ENCODE measurements at places on chromosomes 5 and 9.

DNA sequence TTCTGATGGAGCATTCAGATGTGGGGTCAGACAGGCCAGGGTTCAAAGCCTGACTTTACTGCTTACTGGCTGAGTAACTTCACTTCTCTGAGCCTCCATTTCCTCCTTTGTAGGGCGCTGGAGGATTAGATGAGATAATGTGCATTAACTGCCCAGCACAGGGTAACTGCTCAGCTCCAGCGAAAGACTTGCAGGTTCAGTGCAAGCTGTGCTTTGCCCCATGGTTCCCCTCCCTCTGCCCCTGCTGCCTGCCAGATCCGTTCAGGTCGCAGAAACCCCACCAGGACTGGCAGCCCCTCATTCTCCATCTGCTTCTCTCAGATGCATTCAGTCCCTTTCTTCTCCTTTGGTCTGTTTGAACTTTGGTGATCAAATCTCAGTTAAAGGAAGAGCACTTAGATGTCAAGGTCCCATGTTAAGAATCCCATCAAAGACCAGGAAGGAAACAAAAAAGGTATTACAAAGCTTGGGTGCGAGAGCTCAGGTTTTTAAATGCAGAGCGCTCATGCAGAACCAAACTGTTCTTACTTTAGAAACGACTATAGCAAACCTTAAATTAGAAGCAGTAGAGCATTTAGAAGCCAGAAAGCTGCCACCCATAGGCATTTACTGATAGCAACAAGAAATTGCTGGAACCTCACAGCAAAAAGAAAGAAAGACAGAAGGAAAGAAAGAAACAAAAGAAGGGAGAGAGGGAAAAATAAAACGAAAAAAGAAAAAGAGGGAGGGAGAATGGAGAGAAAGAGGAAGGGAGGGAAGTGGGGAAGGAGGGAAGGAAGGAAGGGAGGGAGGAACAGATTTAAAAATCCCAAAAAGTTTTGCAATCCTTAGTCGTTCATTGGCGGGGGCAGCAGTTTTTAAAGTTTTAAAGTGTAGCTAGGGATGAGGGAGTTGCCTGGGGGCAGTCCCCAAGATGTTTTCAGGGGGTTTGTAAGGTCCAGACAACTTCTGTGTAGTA is 23.5 kb downstream of the AFAP1L1 start:
- DNase-seq = no peak

DNA sequence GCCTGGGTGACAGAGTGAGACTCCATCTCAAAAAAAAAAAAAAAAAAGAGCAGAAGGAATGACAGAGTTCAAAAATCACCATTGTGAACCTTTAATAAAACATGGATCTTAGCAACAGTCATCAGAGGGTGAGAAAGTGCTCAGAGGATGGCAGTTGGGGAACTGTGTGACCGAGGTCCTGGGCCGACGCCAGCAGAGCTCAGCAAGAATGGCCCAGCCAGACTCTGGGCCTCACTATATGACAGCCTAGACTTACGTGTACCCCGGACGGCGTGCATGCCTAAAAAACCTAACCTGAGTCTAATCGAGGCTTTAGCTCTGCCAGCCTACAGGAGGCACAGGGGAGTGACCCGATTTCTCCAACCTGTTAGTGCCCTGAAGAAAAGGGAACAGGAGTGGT is 64.3 kb downstream of the MVB12B start:
- no peak for DNase-seq

GRCh38 chr5:132873930-132874271 is 433 bp downstream of the LEAP2 start:
- DNase-seq = no peak

- no peak for DNase-seq
Measured at GRCh38 chr5:56601641-56602071, 213.7 kb upstream of the MAP3K1 start.

GRCh38 chr9:21316860-21317259 is 11.7 kb upstream of the IFNA5 start:
- DNase-seq = no peak

- no peak for DNase-seq
Measured at GRCh38 chr5:18010053-18010452, 375.8 kb downstream of the TAF11L14 start.

DNA sequence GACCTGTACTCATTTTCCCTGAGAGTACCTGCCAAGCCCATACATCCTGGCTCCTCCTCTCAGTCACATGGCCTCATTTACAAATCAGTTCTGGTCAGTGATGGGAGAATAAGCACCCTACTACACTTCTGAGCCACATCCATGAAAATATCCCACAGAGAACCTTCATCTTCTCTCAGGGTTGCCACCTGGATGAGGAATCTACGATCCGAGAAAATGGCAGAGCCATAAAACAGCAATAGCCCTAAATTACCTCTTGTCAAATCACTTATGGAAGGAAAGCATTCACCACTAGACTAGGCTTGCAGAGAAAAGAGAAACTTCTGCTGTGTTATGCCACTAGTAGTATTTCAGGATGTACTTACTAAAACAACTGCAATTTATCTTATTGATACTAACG is 324.8 kb downstream of the BNC2 start:
- DNase-seq = no peak

DNA sequence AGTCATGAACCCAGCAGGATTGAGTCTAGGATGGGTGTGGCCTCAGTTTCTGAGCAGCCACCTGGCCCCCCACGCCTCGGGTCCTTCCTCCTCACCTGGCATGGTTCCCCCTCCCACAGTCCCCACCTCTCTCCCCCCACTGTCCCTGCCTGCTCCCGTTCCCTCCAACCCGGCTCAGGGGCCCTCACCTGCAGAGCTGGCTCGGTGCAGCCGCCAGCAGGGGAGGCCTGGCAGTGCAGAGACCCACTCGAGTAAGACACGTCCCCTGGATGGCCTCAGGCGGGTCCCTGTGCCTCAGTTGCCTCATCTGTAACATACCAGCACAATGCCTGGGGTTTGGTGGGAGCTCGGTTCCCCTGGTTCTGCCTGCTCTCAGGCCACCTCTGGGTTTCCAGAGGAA is 66.2 kb downstream of the NEK6 start:
- DNase-seq = no peak

DNA sequence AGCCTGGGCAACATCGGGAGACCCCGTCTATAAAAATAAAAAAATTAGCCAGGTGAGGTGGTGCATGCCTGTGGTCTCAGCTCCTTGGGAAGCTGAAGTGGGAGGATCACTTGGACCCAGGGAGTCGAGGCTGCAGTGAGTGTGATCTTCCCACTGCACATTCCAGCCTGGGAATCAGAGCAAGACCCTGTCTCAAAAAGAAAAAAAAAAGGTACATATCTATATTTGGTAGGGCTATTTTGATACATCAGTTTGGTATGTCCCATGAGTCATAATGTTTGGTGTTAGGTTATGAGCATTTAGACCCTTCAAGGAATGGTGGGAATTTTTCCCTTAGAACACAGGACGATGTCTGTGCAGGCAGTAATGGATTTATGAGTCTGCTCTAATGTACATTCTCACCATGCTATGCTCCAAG is 55.3 kb upstream of the POU4F3 start:
- DNase-seq = peak; percentile 95

- DNase-seq = no peak
Measured at GRCh38 chr9:92798358-92798757, 33.7 kb upstream of the BICD2 start.

DNA sequence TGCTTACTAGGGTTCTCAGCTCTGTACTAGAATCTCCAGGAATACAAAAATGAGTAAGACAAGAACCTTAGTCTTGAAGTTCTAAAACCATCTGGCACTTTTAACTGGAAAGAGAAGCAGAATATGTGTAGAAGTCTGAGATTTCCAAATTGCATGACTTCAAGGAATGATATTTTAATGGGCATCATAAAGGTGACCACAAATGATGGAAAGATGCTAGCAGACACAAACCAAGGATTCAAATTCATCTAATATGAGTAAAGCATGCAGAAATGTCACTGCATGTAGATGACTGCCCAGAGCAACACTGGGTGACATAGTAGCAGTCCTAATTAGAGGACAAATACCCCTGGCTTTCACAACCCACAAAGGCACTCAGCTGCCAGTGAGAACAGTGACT is 117.2 kb downstream of the RPS23 start:
- no peak for DNase-seq

DNA sequence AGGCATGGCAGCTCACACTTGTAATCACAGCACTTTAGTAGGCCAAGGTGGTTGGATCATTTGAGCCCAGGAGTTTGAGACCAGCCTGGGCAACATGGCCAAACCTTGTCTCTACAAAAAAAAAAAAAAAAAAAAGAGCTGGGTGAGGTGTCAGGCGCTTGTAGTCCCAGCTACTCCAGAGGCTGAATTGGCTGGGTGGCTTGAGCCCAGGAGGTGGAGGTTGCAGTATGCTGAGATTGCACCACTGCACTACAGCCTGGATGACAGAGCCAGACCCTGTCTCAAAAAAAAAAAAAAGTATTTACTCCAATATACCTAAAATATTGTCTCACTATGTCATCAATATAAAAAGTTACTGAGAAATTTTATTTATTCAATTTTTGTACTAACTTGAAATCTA is 2.8 kb downstream of the SCAI start:
- DNase-seq = no peak

- peak; percentile 80 for DNase-seq
Measured at GRCh38 chr5:73796164-73797131, 170.5 kb downstream of the ARHGEF28 start.

DNA sequence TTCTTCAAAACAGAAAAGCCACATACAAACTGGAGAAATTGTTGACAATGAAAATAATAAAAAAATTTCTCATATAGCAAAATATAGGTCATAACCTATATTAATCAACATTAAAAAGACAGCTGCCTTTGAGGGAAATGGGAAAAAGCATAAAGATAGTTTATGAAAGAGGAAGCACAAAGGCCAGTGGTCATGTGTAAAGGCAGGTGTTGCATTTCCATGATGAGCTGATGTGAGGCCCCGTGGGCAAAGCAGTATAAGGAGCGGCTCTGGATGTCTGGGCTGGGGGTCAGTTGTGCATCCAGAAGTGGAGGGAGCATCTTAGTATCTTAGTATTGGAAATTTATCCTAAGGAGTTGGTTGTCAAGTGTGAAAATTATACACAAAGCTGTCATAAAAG is 18.3 kb downstream of the NDUFS6 start:
- no peak for DNase-seq

- no peak for DNase-seq
Measured at GRCh38 chr9:78919701-78920100, 622.8 kb downstream of the PSAT1 start.

- no peak for DNase-seq
Measured at GRCh38 chr9:128919402-128920089, 1.2 kb upstream of the PHYHD1 start.

DNA sequence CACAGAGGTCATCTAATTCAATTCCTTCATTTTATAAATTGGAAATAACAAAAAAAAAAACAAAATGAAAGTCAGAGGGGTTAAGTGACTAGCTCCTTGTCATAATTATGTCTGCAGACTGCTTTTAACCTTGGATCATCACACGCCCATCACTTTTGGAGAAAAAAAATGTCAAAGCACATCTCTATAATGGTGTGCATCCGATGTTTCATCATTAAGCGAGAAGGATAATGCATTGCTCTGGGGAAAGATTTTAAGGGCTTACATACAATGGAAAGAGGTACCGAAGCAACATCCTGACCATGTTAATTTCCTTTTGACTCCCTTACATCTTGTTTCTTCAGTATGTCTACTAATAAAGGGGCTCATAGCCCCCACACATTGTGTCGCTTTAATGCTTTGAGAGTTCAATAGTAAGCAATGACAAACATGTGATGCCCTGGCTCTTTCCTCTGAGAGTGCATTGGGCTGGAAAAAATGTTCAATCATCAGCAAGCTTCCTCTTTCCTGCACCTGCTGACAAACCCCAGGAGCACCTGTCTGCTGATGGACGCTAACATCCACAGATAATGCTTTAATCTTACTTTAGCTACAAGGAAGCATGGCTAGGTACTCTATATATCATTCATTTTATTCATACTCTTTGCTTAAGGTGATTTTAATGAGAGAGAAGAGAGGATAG is 242.2 kb downstream of the SMARCA2 start:
- DNase-seq = no peak

- DNase-seq = no peak
Measured at GRCh38 chr9:112546149-112547012, 59.8 kb downstream of the KIAA1958 start.

DNA sequence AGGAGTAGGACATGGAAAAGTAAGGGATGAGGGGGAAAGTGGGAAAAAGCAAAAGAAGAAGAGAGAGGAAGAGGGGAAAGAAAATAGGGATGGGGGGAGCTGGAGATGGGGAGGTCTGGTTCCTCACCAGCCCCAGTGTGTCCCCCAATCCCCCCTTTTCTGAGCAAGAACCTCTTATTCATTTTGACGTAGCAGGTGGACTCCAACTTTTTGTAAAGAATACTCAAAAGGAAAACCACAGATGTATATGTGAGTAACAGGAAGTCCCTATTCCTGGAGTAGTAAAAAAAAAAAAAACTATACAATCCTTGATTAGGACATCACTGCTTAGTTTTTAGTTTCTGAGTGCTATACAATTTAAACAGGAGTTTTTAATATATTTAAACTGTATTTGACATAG is 3.9 kb upstream of the CFAP95 start:
- no peak for DNase-seq

GRCh38 chr9:35822926-35823325 is 5.6 kb downstream of the FAM221B start:
- DNase-seq = no peak

GRCh38 chr9:22413884-22414283 is 32.7 kb upstream of the DMRTA1 start:
- DNase-seq = no peak

- no peak for DNase-seq
Measured at GRCh38 chr9:99274016-99274415, 51.9 kb downstream of the SEC61B start.

DNA sequence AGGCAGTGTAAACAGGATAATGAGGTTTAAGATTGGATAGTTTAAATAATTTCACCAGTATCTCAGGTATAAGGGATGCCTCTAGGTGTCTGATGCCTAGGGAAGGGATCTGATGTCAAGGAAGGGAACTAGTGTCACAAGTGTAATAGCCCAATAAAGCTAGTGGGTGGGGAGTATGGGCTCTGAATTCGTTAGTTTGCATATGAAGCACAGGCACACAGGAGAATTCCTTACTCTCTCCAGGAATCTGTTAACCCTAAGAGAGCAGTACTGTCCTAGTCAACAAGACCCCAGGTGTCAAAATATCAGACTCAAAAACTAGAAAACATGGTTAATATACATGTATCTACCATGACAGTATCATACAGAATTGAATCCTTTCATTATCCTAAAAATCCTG is 352.5 kb upstream of the CYLC2 start:
- DNase-seq = no peak

- no peak for DNase-seq
Measured at GRCh38 chr9:132040246-132040645, 39.4 kb downstream of the MED27 start.
